ENCODE measurements at places on chromosomes 2 and 18. TPM values are rescaled to one million over a fixed set of nuclear protein-coding genes. Genes with fewer than 3 reads are reported as not detected.

DNA sequence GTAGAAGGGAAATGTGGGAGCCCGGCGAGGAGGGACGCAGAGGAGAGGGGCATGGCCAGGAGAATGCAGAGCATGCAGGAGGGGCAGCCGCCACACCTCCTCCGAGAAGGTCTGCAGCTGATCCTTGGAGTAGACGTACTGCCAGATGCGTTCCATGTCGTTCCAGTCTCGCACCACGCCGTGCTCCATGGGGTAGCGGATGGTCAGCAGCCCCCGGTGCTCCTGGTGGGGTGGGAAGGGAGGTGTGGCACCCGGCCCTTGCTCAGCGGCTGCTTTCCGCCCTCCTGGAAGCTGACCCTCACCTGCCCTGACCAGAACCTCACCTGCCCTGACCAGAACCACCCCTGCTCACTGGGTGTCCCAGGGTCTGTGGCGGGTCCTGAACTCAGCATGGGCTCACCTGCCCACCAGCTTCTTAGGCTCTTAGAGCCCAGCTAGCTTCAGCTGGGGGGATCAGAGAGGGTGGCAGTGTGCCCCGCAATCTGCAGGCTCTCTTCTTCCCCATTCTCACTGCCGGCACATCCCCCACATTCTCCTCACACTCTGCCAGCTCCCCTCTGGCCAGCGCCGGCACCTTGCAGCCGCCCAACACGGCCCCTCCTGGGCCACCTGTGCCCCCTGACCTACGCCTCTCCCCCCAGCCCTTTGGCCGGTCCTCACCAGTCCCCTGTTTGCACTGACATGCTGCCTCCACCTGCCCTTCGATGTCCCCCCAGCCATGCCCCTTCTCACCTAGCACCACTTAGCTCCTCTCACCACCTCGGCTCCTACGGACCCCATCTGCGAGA is 4.4 kb downstream of the ACTR1B start:
- no peak for DNase-seq

DNA sequence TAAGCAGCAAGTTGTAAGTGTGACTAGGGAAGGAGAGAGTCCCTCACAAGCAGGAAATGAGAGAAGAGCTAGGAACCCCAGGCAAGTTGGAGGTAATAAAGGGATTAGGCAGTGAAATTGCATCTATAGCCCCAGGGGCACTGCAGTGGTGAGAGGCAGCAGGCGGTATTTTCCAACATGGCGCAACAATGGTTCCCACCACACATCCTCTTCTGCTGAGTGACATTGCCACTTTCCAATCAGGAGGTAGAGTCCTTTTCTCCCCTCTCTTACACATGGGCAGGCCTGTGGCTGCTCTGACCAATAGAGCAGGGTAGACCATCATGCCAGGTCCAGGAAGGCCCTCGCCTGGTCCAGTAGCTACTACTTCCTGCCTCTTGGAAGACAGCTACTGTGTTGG is 86.6 kb downstream of the DNER start:
- no peak for DNase-seq

GRCh38 chr2:12177455-12178288 is 431.2 kb downstream of the LPIN1 start:
- peak; percentile 59 for DNase-seq

DNA sequence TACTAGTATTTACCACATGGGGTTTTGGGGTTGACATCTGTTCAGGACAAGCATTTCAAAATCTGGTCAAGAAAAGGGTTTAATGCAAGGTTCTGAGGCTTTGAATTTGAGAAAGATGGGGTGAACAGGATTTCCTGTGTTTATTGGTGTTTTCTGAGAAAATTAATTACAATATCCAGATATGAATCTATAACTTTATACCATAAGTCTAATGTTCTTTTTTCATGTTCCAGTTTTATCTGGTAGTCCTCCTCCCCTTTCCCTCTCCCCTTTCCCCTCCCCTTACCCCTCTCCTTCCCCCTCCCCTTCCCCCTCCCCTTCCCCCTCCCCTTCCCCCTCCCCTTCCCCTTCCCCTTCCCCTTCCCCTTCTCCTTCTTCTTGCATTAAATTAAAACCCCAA is 1518.2 kb upstream of the TMEFF2 start:
- DNase-seq = no peak

Gene ZNF521
- polyA plus RNA-seq = 8.7 TPM

Gene DHRS9
- 16.5 TPM for polyA plus RNA-seq

Gene KCNG2
- polyA plus RNA-seq = 0.50 TPM

Gene MYO3B
- 3.5 TPM for polyA plus RNA-seq
